ENCODE measurements at places on chromosomes 13 and 19. TPM values are rescaled to one million over a fixed set of nuclear protein-coding genes. Genes with fewer than 3 reads are reported as not detected.
A peak's percentile ranks its signal among the peaks of the same experiment; 100 is the strongest.

GRCh38 chr19:29445246-29445645 is 80.5 kb upstream of the VSTM2B start:
- DNase-seq = peak; percentile 2
- H3K27ac ChIP-seq = no peak overlapping the region
- H3K36me3 ChIP-seq = no peaks in the 10 kb centered on the region
- no peaks in the 10 kb centered on the region for H3K4me1 ChIP-seq
- H3K4me3 ChIP-seq = no peak overlapping the region

- H3K36me3 ChIP-seq = peaks cover 9% of the 10 kb centered on the region
- H3K4me1 ChIP-seq = no peaks in the 10 kb centered on the region
- H3K4me3 ChIP-seq = no peak overlapping the region
- no peaks in the 10 kb centered on the region for H3K27me3 ChIP-seq
Observed at GRCh38 chr13:32530841-32531253, 7.7 kb downstream of the N4BP2L2 start.

GRCh38 chr13:44148159-44148914 is 225.3 kb upstream of the SERP2 start:
- H3K4me3 ChIP-seq = no peak overlapping the region
- H3K27ac ChIP-seq = no peak overlapping the region
- no peaks in the 10 kb centered on the region for H3K4me1 ChIP-seq
- no peaks in the 10 kb centered on the region for H3K36me3 ChIP-seq
- H3K27me3 ChIP-seq = no peaks in the 10 kb centered on the region

DNA sequence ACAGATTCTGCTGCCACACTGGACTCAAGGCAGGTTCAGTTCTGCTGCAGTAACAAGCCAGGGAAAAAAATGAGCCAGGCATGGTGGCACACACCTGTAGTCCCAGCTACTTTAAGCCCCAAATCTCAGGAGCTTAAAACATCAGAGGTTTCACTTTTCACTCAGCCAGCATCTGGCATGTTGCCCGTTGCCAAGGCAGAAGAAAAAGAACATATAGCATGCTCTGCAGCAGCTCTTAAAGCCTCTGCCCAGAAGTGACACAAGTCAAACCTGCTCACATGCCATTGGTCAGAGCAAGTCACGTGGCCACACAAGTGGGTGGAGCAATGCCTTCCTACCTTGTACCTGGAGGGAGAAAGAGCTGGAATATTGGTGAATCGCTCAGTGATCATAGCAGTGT is 14.7 kb upstream of the ADGRE5 start:
- 0 out of 2 replicates have a peak, but pooled peaks cover 2% of the 10 kb centered on the region for H3K4me1 ChIP-seq
- no peaks in the 10 kb centered on the region for H3K27me3 ChIP-seq
- H3K27ac ChIP-seq = no peak overlapping the region
- peak; percentile 92 for DNase-seq

GRCh38 chr13:91277013-91277676 is 70.3 kb upstream of the MIR17HG start:
- H3K36me3 ChIP-seq = no peaks in the 10 kb centered on the region
- DNase-seq = no peak

DNA sequence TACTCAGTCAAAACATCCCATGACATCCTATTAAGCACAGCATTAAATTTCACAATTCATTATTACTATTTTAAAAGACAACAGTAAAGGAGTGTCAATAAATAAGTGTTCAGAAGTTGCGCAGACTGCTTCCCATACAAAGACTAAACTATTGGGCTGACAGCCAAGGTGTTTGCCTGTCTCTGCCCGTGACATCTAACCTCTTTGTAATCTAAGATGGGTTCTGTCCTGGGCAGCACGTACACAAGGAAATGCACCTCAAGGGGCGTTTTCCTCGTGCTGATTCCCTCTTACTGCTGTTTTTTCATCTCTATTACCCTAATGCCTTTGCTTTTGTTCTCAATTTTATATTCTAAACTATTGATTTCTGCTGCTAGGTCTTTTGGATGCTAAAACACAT is 216.3 kb downstream of the NHLRC3 start:
- H3K27me3 ChIP-seq = no peaks in the 10 kb centered on the region
- no peak overlapping the region for H3K27ac ChIP-seq
- no peaks in the 10 kb centered on the region for H3K36me3 ChIP-seq
- no peak overlapping the region for H3K4me3 ChIP-seq
- H3K4me1 ChIP-seq = no peaks in the 10 kb centered on the region
- no peak for DNase-seq

DNA sequence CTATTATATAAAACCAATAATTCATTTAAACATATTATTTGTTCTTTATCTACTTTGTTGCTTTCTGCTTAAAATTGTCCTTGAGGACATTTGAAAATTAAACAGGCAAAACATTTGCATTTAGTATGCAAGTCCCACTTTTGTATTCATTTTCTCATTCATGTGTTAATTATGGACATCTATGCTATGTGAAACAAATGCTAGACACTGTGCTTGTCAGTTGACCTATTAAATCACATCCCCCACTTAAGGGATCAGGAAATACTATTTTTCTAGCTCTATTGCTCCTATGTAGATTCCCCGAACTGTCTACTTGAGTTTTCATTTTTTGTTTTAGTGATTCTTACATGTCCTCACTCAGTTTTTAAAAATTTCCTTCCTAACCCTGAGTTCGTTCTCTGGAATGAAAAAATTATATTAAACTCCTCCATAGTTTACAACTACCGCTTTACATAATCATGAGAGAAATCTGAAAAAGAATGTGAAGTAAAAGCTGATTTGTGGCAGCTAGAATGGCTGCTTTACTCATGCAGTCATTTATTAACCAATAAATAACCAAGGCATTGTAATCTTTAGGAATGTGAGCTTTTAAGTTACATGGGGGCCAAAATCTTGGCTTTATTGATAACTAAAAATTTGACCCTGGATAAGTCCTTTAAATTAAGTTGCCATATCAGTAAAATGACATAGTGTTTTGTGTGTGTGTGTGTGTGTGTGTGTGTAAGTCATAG is 188.5 kb downstream of the LIG4 start:
- H3K27me3 ChIP-seq = no peaks in the 10 kb centered on the region
- H3K36me3 ChIP-seq = no peaks in the 10 kb centered on the region
- no peak for DNase-seq
- no peaks in the 10 kb centered on the region for H3K4me1 ChIP-seq

DNA sequence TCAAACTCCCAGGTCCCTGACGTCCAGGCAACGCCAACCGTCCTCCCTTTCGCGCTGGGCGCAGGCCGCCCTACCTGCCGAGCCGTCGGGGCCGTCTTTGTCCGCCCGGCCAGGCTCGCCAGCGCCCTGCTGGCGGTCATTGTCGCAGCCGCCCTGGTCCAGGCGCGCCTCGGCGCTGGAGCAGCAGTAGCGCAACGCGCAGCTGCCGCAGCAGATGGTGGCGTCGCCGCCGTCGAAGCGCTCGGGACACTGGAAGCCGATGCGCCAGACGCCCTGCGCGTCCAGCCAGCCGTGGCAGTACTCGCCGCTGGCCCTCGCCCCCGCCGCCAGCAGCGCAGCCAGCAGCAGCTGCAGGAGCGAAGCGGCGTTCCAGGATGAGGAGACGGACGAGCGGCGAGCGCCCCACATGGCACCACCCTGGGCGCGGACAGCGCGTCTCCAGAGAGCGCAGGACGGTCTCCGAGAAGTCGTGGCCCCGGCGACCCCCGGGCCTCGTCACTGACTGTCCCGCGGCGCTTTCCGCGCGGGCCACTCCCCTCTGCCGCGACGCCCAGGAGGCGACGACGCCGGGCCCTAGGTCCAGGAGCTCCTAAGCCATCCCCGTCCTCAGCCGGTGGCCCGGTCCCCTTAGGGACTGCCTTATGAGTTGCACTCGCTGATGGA is 1.1 kb downstream of the SHISA2 start:
- H3K4me3 ChIP-seq = peak overlapping the region; percentile 60
- no peak overlapping the region for H3K27ac ChIP-seq
- H3K36me3 ChIP-seq = peaks cover 20% of the 10 kb centered on the region
- H3K27me3 ChIP-seq = peaks cover 6% of the 10 kb centered on the region
- peaks cover 4% of the 10 kb centered on the region for H3K4me1 ChIP-seq

- H3K4me3 ChIP-seq = no peak overlapping the region
- no peaks in the 10 kb centered on the region for H3K4me1 ChIP-seq
- no peaks in the 10 kb centered on the region for H3K27me3 ChIP-seq
- H3K27ac ChIP-seq = no peak overlapping the region
Observed at GRCh38 chr19:33196446-33197193, 2.5 kb downstream of the LRP3 start.

- H3K27ac ChIP-seq = no peak overlapping the region
- peaks cover 18% of the 10 kb centered on the region for H3K36me3 ChIP-seq
Observed at GRCh38 chr19:34319785-34320184, 45.2 kb upstream of the GPI start.

DNA sequence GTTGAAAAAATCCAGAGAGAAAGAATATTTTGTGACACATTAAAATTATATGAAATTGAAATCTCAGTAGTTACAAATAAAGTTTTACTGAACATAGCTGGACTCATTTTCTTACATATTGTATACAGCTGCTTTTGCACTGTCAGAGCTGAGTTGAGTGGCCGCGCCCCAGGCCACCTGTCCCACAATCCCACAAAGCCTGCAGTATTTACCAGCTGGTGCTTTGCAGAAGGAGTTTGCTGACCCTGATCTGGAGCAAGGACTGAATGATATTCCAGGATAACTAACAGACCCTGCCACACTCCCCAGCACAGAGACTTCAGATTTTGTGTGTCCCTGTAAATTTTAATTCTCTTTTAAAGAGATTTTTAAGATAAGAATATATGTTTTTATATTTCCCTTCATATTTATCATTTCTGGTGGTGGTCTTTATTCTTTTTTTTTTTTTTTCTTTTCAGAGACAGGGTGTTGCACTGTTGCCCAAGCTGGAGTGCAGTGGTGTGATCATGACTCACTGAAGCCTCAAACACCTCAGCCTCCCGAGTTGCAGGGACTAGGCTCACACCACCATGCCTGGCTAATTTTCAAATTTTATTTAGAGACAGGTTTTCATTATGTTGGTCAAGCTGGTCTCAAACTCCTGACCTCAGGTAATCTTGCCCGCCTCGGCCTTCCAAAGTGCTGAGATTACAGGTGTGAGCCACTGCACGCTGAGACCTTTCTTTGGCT is 48.5 kb downstream of the TDRD12 start:
- H3K36me3 ChIP-seq = no peaks in the 10 kb centered on the region
- DNase-seq = no peak
- no peak overlapping the region for H3K4me3 ChIP-seq

GRCh38 chr13:42277618-42278276 is 5.8 kb downstream of the AKAP11 start:
- H3K4me3 ChIP-seq = no peak overlapping the region
- H3K36me3 ChIP-seq = no peaks in the 10 kb centered on the region
- no peaks in the 10 kb centered on the region for H3K27me3 ChIP-seq
- no peak overlapping the region for H3K27ac ChIP-seq
- peaks cover 3% of the 10 kb centered on the region for H3K4me1 ChIP-seq

DNA sequence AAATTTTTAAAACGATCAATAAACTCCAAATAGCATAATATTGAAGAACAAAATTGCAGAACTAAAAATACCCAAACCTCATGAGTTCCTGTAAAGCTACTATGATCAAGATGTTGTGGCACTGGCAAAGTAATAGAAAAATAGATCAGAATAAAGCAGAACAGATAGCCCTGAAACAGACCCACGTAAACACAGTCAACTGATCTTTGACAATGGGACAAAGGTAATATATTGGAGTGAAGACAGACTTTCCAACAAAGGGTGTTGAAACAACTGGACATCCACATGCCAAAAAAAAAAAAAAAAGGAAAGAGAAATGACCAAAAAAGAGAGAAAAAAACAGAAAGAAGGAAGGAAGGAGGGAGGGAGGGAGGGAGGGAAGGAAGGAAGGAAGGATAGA is 138.7 kb downstream of the IRS2 start:
- DNase-seq = no peak
- H3K4me3 ChIP-seq = no peak overlapping the region
- H3K4me1 ChIP-seq = no peaks in the 10 kb centered on the region
- no peak overlapping the region for H3K27ac ChIP-seq

- DNase-seq = no peak
- peaks cover 47% of the 10 kb centered on the region for H3K36me3 ChIP-seq
- H3K27ac ChIP-seq = no peak overlapping the region
- H3K4me1 ChIP-seq = no peaks in the 10 kb centered on the region
Observed at GRCh38 chr19:57443121-57443696, 8.1 kb downstream of the ZNF749 start.

GRCh38 chr19:11324079-11324661 is 15.3 kb downstream of the RAB3D start:
- H3K27me3 ChIP-seq = no peaks in the 10 kb centered on the region
- H3K27ac ChIP-seq = no peak overlapping the region
- DNase-seq = no peak
- H3K36me3 ChIP-seq = no peaks in the 10 kb centered on the region

DNA sequence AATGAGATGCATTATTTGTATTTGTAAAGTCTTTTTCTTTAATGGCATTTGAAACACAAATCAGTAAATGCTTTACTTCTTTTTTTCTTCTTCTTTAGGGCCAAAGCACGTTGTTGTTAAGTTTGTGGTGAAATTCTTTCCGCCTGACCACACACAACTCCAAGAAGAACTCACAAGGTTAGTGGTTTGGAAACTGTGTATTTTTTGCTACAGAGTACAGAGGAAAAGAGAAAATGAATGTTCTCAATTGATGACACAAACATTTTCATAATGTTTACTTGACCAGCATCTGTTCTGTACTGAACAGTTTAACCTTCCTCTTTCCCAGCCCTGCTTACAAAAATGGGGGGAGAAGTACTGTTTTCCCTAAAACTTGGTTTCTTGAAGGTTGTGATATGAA is 190.9 kb upstream of the RNF113B start:
- H3K4me1 ChIP-seq = peaks cover 4% of the 10 kb centered on the region
- peaks cover 25% of the 10 kb centered on the region for H3K36me3 ChIP-seq
- no peak overlapping the region for H3K4me3 ChIP-seq
- no peaks in the 10 kb centered on the region for H3K27me3 ChIP-seq
- H3K27ac ChIP-seq = no peak overlapping the region

GRCh38 chr13:43545317-43545874 is 241.4 kb downstream of the ENOX1 start:
- H3K27ac ChIP-seq = no peak overlapping the region
- H3K27me3 ChIP-seq = no peaks in the 10 kb centered on the region
- no peaks in the 10 kb centered on the region for H3K36me3 ChIP-seq
- no peaks in the 10 kb centered on the region for H3K4me1 ChIP-seq

DNA sequence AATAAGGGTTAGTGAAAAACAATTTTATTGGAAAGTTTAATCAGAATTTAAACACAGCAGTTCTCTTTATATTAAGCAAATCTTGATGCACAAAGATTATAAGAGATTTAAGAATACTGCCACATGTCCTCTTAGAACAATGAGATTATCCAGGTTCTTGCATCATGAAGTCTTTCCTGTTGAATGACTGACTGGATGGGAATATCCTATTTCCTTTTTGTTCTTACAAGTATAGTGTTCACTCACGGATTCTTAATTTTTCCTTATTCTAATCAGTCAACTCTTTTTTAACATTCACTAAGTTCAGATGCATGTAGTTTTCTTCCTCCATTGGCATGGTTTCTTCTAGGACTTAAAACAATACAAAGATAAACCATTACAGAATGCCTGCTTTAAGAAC is 10.1 kb downstream of the URI1 start:
- H3K4me1 ChIP-seq = no peaks in the 10 kb centered on the region
- no peak overlapping the region for H3K4me3 ChIP-seq
- no peaks in the 10 kb centered on the region for H3K27me3 ChIP-seq
- H3K36me3 ChIP-seq = peaks cover 38% of the 10 kb centered on the region

The C1QTNF9B gene
- total RNA-seq = not detected

The LRP3 gene
- total RNA-seq = 34.4 TPM

The RGL3 gene
- 58.5 TPM for total RNA-seq

The FSD1 gene
- 53.9 TPM for total RNA-seq

The SHISA2 gene
- 8.1 TPM for total RNA-seq

The PSPN gene
- 2.4 TPM for total RNA-seq
